ENCODE measurements at places on chromosomes 2 and 18.

DNA sequence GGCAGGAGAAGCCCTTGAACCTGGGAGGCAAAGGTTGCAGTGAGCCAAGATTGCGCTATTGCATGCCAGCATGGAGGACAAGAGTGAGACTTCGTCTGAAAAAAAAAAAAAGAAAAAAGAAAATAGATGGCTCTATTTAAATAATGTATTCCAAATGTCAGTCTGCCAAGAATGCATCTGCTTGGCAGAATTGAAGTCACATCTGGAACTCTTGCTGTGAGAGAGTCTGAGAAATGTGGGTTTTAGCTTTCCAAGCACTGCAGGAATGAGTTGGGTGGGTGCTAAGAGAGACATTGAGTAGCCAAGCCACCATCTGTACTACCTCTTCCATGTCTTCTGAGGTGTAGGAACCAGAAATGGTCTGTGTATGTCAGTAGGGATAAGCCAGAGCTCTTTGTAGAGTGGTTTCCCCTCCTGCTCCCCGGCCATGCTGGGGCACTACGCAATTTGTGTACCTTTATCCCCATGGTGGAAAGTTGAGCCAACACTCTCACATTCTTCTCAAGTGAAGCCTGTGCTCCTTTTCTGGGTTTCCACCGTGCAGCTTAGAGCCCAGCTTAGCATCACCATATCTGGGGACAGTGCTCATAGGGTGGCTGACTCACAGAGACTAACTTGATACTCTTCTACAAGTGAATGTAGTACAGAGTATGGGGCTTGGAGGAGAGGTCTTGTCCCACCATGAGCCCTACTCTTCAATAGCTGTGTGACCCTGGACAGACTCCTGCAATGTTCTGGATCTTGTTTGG, 25.3 kb downstream of the IL1F10 start:
- DNase-seq: no peak

DNA sequence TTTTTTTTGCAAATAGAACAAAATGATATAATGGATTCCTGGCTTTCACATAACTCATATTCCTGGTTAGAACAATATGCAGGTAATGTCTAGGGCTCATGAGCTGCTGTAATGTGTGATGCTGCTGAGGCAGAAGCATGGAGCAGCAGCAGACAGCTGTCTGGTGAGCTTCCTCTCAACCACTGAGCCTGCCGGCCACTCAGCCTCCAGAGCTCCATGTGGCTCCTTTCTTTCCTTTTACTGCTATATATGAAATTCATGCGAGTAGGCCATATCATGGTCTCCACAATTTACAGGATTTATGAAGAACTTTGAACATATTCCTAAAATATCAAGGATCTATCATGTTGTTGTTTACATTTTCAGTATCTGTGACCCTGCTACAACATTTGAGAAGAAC, 120.9 kb downstream of the MEP1B start:
- no peak for DNase-seq

- no peak for DNase-seq
These were observed 68.7 kb downstream of the TMEM247 start for GRCh38 chr2:46548103-46548486.

- DNase-seq: no peak
These were observed 5.8 kb downstream of the ASIC4 start for GRCh38 chr2:219520079-219520478.

DNA sequence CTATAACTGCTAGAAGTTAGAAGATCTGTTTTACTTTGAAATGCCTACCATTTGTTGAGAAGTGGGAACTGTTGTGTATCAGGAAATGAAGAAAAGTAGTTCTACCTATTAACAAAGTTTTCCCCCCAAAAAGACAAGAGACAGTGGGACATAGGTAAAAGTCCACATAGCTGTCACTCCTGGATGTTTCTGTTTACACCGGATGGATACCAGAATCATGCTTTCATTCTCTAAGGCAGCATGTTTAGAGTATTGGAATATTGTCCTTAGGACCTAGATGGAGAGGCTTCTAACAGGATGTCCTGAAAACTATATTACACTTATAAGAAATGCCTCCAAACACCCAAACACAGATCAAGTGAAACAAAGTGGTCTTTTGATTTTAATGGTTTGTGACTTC, 143.1 kb downstream of the MCFD2 start:
- DNase-seq: no peak

DNA sequence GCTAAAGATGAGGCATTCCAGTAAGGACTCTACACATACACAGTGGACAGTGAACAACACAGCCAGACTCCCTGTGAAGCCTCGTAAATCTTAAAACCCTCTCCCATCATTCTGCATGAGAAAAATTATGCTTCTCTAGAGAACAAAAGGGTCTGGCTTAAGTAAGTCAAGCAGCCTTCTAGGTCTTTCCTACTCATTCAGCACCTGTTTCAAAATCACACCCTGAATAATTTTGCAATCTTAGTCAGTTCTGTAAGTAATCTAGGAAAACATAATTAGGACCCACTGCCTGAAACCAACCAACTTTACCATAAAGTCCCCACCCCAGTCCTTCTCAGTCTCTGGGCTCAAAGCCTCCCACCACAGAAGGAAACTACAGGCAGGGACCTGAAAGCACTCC, 19.7 kb downstream of the IAH1 start:
- DNase-seq: no peak

DNA sequence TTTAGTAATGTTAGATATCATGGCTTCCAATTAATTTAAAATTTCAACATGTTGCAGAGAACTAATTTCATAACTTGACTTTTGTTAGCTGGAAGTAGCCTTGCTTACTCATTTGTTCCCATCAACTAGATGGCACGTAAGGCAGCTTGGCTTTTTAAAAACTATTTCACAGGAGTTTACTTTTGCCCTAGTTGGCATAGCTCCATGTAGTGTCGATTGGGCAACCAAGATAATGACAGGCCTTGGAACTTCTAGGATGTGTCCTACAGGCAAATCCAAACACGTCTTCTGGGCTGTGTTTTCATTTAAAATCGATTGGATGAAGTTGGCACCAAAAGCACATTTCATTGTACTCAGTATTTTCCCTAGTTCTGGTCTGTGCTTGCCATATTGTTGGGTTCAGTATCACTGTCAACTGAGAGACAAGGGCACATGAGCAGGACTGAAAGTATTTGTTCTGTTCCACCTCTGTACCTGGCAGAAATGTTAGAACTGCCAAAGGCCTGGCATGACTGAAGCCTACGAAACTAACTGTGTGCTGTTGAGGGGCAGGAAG, 29.4 kb downstream of the HADHB start:
- no peak for DNase-seq

DNA sequence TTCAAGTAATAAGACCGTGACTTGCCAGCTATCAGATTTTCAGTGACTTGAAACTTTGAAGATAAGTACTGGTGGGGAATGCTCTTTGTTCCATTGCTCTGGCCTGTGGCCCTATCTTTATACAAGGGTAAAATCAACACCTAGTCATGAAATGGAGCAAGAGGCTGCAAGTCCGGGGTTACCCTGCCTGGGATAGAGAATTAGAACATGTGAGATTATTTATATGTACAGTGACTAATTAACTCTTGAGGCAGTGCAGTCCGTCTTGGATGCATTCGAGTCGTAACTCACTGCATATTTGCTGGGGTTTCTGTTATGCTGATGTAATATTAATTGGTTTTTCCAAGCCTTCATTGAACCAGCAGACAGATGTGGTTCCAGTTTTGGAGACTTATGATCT, 105.8 kb upstream of the LYPD6 start:
- DNase-seq: no peak

DNA sequence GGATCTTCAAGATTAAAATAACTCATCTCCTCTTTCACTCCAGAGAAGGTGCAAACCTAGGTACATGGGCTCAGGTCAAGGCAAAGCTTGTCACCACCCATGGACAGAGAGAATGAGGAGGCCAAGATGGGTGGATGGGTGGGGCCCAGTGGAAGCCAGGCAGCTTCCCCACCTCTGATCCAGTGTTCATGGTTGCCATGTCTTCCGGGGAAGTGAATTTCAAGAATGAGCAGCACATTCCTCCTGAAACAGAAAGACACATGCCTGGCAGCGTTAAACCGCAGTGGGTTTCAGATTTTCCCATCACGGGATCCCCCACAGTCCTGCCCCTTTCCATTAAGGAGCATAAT, 301.7 kb downstream of the EIPR1 start:
- DNase-seq: no peak

DNA sequence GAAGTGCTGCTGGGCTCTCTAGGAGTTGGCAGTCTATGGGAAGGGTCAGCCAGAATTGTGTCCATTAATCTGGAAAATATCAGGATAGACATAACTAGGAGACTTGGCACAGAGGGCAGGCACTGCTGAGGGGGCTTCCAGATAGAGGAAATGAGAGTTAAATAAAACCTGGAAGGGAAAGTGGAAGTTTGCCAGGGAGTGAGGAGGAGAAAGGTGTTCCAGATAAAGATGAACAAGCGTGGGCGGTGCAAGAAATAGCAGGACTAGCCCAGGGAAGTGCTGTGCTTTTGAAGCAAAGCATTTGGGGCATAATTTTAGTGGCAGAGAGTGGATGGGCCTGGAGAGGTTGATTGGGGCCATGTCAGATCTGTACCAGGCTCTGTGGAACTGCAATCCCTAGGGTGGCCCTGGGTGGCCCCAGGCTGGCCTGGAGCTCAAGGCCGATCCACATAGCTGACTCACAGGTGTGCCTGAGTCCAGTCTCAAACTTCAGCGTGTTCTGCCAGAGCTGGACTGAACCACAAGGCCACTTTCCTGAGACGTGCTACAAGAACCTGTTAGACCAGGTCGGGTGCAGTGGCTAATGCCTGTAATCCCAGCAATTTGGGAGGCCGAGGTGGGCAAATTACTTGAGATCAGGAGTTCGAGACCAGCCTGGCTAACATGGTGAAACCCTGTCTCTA, 26.9 kb downstream of the GALM start:
- DNase-seq: no peak

GRCh38 chr2:222703886-222704285, 32.4 kb downstream of the MOGAT1 start:
- DNase-seq: peak; percentile 55

DNA sequence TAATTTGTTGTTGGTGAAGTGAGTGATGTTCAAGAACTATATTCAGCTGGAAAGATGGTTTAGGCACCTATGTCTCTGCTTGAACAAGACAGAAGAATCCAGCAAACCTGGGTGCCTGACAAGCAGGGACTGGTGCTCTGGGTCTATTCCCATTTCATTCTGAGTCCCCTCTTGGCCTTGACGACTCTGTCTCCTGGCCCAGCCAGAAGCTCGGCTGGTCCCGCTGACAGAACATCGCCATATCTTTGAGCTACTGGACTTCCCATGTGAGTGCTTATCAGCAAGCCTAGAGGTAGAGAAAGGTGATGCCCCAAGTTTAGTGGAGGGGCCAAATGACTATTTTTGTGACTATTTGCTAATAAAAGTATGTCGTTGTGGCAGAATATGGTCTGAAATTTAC, 48.2 kb downstream of the SDC1 start:
- no peak for DNase-seq

- DNase-seq: no peak
These were observed 125.5 kb downstream of the KLHL29 start for GRCh38 chr2:23510471-23510870.

GRCh38 chr2:72827966-72828646, 2.3 kb upstream of the EXOC6B start:
- DNase-seq: no peak

GRCh38 chr18:13546638-13547037, 179.7 kb downstream of the FAM210A start:
- DNase-seq: no peak

DNA sequence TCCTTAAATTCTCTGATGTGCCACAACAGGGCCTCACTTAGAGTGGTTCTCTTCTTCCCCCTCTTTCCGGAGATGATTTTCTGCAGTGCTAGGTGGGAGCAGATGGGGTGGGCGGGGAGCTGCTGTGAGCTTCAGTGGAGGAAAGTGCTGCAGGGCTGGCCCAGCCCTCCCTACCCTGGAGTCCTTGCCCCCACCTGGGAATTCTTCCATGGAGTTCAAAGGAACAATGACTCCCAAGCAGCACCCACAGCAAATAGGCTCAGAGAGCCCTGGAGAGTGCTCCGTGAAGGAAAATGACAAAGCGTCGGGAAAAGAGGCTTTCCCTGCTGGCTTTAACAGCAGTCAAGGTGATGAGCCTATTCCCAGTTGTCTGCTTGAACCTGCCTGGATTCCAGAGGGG, 28.8 kb downstream of the LOXHD1 start:
- no peak for DNase-seq

DNA sequence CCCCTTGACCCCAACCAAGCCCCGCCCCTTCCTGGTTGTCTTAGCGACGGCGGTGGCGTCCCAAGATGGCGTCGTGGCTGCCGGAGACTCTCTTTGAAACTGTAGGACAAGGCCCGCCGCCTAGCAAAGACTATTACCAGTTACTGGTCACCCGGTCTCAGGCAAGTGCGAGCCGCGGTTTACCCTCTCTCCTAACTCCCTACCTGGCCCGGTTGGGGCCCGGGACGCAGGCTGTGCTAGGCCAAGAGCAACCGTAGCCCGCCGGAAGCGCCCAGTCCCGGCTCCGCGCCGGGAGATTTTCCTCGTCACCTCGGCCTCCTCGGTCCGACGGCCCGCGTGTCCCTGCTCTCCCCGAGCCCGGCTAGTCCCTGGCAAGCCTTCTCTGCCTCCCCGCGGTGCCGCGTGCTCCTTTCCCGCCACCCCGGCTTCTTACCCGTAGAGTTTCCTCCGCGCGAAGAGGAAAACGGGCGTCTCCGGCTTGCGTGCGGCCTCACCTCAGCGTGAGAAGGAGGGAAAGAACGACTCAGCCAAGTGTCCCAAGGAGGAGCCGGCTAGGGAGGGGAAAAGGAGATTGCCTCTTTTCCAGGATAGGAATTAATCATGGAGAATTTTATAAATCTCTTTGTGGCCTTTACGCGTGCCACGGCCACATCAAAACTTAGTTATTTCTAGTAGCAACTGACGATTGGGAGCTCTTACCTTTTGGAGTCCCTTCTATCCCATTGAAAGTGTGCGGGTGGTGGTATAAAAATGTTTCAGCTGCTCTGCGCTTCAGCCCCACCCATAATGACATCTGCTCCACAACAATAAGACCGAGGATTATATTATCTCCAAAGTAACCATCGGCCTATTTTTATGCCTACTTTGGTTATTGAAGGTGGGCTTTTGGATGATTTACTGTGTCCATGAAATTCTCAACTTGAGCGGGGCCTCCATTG, at the start of gene FBXO36:
Gene FBXO36, plus strand, starts transcription at position 55 of the 938 bp plus-strand sequence. Its CDS starts 11 bp downstream, at position 66.
- DNase-seq: peak; percentile 36

- DNase-seq: peak; percentile 56
These were observed 178.1 kb downstream of the FAM210A start for GRCh38 chr18:13548106-13548819.

DNA sequence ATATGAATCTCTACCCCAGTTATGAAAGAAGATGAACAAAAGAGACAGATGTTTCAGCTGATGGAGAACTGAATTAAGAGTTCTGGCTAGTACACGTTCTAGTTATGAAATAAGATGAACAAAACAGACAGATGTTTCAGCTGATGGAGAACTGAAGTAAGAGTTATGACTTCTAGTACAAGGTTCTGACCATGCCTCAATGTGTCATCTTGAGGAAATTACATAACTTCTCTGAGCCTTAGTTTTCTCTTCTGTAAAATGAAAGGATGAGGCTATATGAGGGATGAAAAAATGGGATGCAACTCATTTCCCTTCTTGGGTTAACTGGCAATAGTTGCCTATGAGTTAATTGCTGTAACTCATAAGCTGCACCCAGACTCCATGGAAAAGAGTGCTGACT, 92.9 kb upstream of the WDR75 start:
- no peak for DNase-seq

- DNase-seq: no peak
These were observed 77.5 kb downstream of the OSBPL6 start for GRCh38 chr2:178271629-178272333.

- DNase-seq: peak; percentile 21
These were observed 285.4 kb downstream of the ZNF516 start for GRCh38 chr18:76209597-76209996.
